ENCODE measurements at places on chromosomes 13 and 19. TPM values are rescaled to one million over a fixed set of nuclear protein-coding genes. Genes with fewer than 3 reads are reported as not detected.
A peak's percentile ranks its signal among the peaks of the same experiment; 100 is the strongest.

- peak; percentile 59 for DNase-seq
These were observed 539.7 kb downstream of the RFC3 start for GRCh38 chr13:34357435-34358232.

DNA sequence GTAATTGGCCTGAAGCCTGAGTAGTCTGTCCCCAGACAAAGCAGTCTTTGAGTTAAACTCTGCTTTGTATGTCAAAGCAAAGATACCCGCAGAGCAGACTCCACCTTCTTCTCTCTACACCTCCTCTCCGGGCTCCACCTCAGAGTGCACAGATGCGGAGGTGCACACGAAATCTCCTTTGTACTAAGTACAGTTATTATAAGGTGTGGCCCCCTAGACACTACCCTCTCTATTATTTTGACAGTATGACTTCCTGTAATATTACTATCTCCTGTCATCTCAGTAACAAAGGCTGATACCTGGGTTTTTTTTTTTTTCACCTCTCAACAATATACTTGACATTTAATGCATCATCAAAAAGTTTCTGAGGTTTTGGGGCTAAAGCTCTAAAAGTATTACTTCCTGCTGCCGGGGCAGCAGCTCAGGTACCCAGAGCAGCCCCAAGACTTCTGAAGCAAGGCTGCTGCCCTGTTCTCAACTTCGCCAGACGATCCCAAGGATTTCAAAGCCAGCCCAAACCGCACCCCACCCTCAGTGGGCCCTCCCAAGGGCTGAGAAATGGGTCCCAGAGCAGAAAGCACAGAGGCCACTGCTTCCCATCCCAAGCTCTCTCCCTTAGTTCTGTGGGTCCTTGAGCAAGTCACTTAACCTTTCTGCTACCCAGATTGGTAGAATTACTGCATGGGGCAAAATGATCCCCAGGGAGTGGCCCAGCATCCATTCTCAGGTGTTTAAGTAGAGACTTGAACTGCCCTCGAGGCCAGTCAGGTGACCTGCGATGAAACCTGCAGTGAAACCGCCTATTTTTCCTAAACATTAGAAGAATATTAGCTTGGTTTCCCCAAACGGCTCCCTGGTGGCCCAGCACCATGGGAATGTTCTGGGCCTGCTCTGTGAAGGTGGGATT is 180.6 kb downstream of the FOXO1 start:
- DNase-seq = no peak

The TGFBR3L gene
- 0.86 TPM for total RNA-seq

DNA sequence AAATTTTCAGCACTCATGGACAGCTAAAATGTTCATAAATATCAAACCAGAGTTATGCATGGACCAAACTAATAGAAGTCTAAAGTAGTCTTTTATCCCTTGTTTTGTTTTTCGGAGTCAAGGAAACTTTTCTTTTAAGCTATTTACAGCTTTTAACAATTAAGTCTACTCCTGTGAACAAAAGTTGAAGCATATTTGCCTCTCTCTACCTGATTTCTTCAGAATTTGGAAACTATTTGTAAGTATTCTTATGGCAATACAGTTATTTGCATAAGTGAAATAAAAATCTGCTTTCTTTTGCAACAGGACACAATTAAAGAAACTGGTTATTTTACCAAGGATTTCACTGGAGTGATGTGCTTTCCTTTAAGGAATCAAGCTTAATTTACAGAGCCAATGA is 47.1 kb upstream of the ANKRD10 start:
- DNase-seq = no peak

The TMEM91 gene
- total RNA-seq = 2.6 TPM

GRCh38 chr13:111011899-111012298 is 97.0 kb upstream of the ANKRD10 start:
- DNase-seq = no peak

The CPT1C gene
- 20.0 TPM for total RNA-seq

- no peak for DNase-seq
These were observed 185.3 kb upstream of the IPO5 start for GRCh38 chr13:97768134-97768533.

The CGB5 gene
- total RNA-seq = not detected

The CYP4F8 gene
- total RNA-seq = under 0.01 TPM

- peak; percentile 61 for DNase-seq
These were observed 61.8 kb downstream of the AKAP11 start for GRCh38 chr13:42333613-42334328.

GRCh38 chr19:47610902-47611301 is 2.0 kb downstream of the BICRA start:
- no peak for DNase-seq

DNA sequence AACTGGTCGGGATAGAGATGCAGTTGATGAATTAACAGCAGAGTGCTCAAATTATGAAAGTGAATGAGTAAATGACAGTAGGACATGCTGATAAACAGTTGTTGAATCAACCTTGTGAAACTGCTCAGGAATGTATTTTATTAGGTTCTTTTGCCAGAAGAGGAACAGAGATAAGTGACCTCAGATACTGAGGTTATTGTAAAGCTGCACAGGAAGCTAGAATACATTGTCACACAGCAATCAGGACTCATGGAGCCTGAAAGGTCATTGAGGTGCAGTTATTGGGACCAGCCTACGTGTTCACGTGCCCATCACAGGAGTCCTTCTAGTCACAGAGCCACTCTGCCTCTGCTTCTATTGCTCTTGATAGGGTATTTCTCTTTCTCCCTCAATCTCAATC is 47.5 kb upstream of the MED4 start:
- no peak for DNase-seq

GRCh38 chr19:862581-863314 is 3.3 kb downstream of the CFD start:
- peak; percentile 60 for DNase-seq

GRCh38 chr13:46197299-46198048 is 14.3 kb upstream of the LRRC63 start:
- DNase-seq = peak; percentile 24

GRCh38 chr19:6161271-6161850 is 25.9 kb downstream of the ACSBG2 start:
- DNase-seq = no peak

DNA sequence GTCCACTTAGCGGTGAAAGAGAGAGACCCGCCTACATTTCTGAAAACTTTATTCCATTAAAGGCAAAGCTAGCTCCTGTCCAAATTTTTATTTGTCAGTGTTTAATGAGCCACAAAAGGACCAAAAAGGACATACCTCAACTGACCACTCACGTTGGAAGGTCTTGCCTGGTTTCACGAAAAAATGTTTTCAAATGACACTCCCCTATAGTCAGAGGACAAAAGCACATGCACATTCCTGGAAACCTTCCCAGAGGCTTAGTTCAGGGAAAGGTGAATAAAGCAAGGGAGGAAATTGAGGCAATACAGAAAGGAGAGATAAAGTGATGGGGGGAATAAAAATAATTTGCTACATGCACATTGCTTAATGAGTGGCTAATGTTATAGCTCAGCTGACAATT is 55.6 kb downstream of the DOCK9 start:
- DNase-seq = no peak

GRCh38 chr13:110106726-110107125 is 200.2 kb downstream of the COL4A1 start:
- DNase-seq = no peak

The CCDC70 gene
- not detected for total RNA-seq

DNA sequence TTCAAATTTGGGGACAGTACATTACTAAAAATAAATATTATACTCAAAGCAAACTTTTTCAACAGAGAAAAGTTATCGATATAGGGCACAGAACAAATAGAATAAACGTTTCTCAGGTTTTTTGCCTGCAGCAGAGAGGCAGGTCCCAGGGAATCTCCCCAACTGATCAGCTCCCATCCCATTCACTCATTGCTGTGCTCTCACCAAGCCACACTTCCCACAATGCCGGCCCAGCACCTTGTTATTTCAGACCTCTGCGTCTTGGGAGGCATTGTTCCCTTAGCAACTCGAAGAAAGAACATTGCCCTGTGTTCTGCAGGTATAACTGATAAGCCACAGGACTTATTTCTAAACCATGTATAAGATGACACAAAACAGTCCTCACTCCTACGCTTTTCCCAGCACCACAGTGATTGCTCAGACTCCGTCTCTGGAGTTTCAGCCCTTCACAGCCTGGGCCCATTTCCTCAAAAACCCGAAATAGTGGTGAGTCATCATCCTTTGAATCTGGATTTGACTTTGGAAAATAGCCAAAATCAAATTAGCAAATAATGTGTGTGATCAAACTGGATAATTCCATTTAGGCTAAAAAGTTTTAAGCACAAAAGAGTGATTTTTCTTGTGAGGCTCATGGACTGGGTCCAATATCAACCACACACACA is 100.4 kb downstream of the DCLK1 start:
- DNase-seq = peak; percentile 73

The LAIR2 gene
- not detected for total RNA-seq

DNA sequence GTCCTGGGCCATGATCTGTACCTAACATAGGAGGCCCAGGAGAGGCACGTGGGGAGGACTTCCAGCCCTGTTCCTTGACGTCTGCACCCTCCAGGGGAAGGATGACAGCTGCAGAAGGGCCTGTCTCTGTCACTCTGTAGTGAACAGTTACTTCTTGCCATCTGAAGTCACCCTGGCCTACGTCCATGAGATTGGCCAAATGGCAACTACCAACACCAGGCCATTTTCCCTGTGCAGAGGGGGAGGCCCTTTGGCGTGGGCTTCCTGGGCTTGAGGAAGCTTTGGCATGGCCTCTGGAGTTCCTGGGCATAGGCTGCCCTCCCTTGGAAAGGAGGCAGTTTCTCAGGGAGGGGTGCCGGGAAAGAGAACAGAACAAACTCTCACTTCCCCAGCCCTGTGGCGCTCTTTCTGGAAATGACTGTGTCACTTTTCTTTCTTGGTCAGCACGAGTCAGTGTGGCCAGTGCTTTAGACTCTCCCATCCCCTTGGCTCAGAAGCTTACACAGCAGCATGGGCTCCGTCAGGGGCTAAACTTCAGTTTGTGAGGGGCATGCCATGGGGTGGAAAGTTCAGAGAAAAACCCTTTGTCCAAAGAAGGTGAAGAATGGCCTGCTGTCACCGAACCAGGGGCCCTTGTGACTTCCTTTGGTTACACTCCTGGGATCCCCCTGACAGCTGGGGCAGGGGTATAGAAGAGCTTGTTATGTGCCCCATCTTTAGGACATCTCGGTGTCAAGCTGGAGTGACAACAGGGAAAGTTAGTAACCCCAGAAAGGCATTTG is 5.3 kb downstream of the CARM1 start:
- DNase-seq = no peak

The PCDH20 gene
- total RNA-seq = under 0.01 TPM

DNA sequence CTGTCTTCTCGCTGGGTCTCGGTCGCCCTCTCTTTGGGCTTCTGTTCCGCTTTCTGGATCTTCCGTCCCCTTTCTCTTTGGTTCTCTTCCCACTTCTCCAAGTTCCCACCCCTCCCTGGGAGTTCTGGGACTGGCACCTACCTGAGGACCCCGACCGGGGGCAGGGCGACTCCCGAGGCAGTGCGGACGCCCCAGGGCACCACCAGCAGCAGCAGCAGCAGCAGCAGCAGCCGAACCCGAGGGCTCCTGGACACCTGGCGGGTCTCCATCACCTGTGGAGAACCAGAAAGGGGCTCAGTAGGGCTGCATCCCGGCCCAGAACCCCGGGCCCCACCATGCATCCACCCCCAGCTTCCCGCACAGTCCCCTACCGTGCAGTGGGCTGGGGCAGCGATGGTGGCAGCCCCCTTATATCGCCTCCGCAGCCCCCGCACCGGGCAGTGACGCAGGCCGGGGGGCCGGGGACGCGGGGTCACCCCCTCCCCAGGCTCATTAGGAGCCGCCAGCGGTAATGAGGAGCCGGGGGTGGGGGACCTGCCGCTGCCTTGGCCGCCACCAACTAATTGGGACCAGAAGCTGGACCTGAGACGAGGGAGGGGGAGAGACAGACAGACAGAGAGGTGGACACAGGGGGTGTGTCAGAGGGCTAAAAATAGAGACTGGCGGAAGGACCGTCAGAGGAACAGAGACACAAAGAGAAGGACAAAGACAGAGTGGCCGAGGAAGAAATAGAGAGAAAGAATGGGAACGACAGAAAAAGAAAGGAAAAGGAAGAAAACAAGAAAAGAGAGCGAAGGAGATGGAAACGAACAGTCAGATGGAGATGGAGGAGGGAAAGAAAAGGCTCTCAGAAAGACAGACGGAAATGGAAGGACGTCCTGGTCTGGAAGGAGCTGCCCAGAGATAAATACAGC is at the start of gene PTH2:
Gene PTH2, minus strand, starts transcription at position 371 of the 914 bp plus-strand sequence. Its CDS starts 102 bp downstream, at position 269.
- DNase-seq = no peak

- DNase-seq = peak; percentile 55
These were observed 227.1 kb downstream of the GGACT start for GRCh38 chr13:100361504-100361903.

The SHANK1 gene
- 7.4 TPM for total RNA-seq

GRCh38 chr19:16587833-16588823 is 15.9 kb upstream of the SLC35E1 start:
- DNase-seq = peak; percentile 80

DNA sequence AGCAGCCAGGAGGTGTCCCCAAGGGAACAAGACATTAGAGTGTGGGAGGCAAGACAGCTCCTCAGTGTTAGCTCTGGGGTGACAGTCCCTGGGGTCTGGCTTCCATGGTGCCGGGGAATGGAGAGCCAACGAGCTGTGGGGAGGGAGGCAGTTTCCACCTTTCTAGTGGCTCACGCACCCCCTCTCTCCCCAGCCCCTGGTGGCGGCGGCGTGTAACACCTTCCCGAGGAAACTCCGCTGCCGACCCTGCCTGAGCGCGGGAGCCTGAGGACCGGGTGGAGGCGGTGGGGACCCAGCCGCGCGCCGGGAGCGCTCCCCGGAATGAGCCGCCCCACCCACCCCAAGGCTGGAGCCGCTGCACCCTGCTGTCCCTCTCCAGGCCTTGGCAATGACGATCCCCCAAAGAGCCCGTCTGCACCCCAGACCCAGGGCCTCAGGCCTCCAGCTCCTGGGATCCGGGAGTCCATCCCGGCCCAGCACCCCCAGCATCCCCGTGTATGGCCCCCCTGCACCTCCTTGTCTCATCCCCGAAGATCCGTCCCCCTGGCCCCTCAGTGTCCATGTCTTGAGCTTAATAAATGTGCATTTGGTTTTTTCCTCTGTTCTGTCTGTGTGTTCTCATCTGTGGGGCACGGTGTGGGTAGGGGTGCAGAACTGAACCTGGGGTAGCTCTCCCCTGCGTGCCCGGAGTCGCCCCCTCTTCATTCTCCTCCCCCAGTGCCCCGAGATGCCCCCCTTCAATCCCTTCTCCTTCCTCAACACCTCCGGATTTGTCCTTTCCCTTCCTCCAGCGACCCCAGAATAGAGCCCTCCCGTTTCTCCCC is 622 bp upstream of the FXYD5 start:
- peak; percentile 28 for DNase-seq

DNA sequence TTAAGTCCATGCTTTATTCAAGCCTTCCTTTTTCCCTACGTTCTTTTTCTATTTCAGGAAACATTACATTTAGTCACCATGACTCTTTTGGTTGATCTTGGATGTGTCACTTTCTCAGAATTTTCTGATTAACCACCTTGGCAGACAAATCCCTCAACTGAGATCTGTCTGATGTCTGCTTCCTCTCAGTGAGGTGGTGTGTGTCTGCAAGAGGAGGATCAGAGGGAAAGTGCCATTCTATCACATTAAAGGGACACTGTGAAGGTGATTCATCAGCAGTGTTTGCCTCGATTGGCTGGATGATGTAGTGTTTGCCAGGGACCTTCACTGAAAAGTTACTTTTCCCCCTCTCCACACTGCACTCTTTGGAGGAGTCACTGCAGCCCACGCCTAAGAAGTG is 3.0 kb upstream of the CCNP start:
- DNase-seq = no peak
